ENCODE measurements at places on chromosomes 6 and 20.

GRCh38 chr6:44779130-44779826 is 391.8 kb downstream of the CDC5L start:
- DNase-seq, result no peak

- DNase-seq, result no peak
These were observed 57.7 kb upstream of the SMOC2 start for GRCh38 chr6:168383062-168383854.

DNA sequence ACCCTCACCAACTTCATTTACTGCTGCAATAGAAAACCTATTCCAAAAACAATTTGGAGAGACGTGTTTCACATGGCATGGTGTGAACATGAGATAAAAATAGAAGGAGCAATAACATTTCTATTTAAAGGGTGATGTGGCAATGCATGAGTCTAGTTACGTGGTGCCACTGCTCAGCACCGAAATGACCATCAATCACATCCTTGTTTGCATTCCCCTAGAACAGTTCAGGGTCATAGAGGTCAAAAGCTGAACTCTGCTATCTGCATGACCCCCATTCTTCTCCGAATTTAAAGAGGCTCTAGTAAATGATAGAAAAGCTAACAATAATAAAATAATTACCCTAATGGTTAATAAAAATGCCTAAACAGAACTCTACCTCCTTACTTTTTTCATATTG is 29.5 kb downstream of the ROS1 start:
- no peak for DNase-seq

GRCh38 chr20:47049771-47050170 is 155.1 kb downstream of the EYA2 start:
- no peak for DNase-seq

- DNase-seq, result no peak
These were observed 153.6 kb downstream of the ZFAND3 start for GRCh38 chr6:37972994-37973757.

DNA sequence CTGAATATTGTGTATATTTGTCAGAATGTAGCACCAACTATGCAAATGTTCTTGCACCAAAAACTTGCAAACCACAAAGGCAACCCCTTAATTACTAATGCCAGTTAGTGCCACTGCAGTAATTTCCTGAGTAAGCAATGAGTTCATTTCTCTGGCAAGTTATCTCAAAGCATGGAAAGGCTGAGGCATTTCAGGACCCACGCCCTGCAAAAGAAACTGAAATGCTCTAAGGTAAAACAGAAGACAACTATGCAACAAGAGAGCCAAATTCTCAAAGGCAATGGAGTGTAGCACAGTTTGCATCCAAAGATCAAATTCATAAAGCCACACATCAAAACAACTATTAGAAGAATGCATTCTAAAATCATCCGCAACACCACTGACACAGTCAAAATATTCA is 994.4 kb downstream of the EYS start:
- no peak for DNase-seq

DNA sequence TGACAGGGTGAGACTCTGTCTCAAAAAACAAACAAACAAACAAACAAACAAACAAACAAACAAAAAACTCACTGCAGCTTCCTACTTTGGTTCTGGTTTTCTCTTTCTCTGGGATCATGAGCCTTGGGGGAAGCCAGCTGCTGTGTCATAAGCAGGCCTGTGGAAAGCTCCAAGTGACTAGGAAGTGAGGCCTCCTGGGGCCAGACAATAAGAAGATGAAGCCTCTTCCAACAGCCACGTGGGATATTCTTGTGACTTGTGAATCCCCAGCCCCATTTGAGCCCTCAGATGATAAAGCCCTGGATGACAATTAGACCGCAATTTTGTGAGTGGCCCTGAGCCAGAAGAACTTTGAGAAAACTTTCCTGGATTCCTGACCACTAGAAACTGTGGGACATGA is 11.4 kb downstream of the HLA-A start:
- no peak for DNase-seq

- no peak for DNase-seq
These were observed 879 bp downstream of the MEP1A start for GRCh38 chr6:46794068-46794467.

- DNase-seq, result peak; percentile 96
These were observed 70.2 kb downstream of the HFE start for GRCh38 chr6:26157251-26158075.

DNA sequence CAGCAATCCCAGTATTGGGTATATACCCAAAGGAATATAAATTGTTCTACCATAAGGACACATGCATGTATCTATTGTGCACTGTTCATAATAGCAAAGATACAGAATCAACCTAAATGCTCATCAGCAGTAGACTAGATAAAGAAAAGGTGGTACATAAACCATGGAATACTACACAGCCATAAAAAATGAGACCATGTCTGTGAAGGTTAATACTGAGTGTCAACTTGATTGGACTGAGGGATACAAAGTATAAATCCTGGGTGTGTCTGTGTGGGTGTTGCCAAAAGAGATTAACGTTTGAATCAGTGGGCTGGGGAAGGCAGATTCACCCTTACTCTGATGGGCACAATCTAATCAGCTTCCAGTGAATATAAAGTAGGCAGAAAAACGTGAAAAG is 86.9 kb downstream of the MAN1A1 start:
- no peak for DNase-seq

GRCh38 chr6:154951345-154952200 is 43.5 kb upstream of the TIAM2 start:
- no peak for DNase-seq

GRCh38 chr6:105985098-105985815 is 100.9 kb upstream of the PRDM1 start:
- peak; percentile 65 for DNase-seq

GRCh38 chr6:75287424-75287823 is 2.8 kb upstream of the TMEM30A start:
- DNase-seq, result no peak

- no peak for DNase-seq
These were observed 73.1 kb upstream of the ISM1 start for GRCh38 chr20:13147971-13148370.

DNA sequence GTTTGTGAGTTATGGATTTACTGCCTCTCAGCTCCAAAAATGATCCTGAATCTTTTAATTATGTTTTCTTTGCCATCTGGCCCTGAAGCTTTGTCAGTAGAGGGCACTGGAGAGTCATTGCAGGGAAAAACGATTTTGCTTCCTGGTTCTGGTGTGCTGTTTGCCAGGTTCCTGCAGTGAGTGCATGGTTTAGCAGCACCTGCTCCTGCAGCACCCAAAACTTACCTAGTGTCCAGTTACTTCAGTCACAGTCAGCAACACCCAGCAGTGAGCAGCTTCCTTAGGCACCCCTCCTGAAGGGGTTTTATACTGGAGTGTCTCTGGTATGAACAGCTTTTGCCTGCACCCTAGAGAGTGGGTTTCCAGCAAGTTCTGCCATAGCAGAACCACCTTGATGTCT is 6.0 kb upstream of the TRIM26 start:
- peak; percentile 69 for DNase-seq

DNA sequence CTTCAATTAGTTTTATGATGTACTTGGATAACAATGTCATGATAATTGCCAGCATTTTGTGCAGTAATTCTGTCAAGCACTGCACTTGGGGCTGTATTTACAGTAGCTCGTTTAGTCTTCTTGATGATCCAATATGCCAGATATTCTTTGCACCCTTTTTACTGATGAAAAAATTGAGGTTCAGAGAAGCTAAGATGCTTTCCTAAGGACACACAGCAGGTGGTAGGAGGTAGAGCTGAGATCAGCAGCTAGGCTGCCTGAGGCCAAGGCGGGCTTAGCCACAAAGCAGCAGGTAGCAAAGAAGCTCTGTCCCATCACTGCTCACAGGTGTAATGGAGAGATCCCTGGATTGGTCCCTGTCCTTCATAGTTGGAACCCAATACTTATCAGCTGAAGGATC is 33.3 kb downstream of the SUMO4 start:
- DNase-seq, result no peak

- DNase-seq, result no peak
These were observed 74.8 kb upstream of the TOP1 start for GRCh38 chr20:40953856-40954255.
